Umbilical cord (tissue), 2 donors: ENCODE measurements at places on chromosomes 5 and 9. TPM values are rescaled to one million over a fixed set of nuclear protein-coding genes. Genes with fewer than 3 reads are reported as not detected.

GRCh38 chr9:2913026-2913425 is 69.1 kb upstream of the PUM3 start:
- no peak for DNase-seq

DNA sequence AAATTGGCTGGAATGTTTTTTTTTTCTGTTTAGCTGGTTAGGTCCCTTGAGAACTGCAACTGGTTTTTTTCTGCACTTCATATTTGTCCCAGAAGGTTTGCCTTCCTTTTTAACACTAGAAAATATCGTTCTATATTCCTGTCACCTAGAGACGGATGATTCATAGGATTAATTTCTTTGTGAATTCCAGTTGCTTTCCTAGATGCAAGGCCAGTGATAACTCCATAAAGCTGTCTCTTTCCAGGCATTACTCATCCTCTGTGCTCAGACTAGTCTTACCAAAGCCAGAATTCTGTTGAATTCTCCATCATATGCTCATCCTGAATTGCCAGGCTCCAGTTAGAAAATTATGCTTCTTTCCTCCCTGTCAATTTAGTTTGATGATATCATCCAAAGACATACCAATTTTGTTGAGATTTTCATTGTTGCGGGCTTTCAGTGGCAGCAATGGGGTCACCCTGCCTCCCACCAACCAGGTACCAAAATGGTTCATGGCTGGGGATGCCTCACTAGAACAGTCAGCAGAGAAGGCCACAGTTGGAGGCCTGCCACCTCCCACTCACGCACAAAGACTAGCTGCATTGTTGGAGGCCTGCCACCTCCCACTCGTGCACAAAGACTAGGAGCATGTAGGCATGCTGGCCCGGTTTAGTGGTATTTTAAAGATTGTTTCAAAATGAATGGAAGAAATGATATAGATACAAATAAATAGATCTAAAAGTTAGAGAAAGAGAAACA is 8.5 kb downstream of the BAAT start:
- no peak for DNase-seq

Gene NAIP
- 49.4 TPM for total RNA-seq

DNA sequence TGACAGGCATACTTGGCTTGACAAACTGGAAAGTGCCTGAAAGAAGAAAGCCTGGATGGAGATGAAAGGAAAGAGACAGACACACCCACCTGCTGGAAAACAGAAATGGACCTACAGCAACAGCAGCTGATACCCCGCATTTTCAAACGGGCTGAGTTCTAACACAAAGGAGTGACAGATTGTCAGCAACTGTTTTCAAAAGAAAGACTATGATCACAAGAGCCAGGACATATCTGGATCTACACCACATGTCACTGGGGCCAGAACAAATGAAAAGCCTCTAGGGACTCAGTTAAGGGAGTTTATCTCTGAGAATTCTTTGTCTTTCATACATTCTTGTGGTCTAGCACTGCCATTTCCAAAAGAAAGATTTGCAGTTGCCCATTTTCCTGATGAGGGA is 24.1 kb upstream of the FST start:
- no peak for DNase-seq

DNA sequence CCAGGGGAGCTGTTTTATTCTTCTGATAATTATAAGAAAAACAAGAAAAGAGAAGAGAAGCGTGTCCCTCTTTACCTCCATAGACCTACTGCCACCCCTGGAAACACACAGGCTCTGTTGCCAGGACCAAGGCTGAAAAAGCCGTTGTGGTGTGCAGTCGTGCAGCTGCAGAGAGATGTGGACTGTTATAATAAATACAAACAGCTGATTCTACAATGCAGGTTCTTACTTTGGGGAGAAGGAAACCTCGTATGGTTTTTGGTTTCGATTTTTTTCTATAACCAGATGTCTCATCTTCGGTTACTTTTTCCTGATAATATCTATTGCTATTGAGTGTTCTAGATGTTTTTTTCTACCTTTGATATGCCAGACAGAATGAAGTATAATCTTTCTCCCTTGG is 28.1 kb downstream of the FYB1 start:
- no peak for DNase-seq

Gene CKMT2
- 0.48 TPM for total RNA-seq

Gene EIF4EBP3
- not detected for total RNA-seq

DNA sequence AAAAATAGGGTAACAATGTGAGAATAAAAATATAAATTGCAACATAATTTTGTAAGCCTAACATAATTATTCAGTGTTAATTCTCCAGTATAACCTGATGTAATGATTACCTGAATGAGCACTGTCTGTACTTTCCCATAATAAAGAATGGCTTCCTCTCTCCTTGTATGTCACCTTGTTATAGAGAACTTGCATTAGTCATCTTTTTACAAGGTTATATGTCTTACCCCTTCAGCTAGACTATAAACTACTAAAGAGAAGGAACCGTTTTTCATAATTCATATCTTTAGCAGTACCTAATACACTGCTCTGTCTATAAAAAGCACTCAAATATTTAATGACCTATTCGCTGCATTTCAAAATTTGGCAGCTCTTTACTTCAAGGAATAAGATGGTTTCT is 19.8 kb downstream of the STRBP start:
- DNase-seq = no peak

DNA sequence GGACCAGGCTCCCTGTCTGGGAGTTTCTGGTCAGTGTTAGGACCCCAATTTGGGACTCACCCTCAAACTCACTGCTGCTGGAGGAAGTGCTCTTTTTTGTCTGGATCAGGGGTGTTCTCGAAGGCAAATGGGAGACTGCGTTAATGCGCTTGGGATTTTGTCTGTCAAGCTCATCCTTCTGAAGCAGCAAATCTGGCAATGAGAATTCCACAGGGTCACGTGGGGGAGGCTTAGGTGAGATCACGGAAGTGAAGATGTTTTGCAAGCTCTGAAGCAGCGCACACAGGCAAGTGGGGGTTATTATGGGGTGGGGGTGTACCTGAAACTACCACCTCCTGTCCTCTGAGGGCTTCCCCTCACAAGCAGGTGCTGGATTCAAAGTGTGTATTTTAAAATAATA is 10.5 kb upstream of the TEX53 start:
- no peak for DNase-seq

GRCh38 chr5:145834917-145835847 is at the start of gene PRELID2:
Gene PRELID2 (minus strand): TSS chr5:145835342. CDS start chr5:145835251, 91 bp downstream.
- peak; percentile 94 for DNase-seq

DNA sequence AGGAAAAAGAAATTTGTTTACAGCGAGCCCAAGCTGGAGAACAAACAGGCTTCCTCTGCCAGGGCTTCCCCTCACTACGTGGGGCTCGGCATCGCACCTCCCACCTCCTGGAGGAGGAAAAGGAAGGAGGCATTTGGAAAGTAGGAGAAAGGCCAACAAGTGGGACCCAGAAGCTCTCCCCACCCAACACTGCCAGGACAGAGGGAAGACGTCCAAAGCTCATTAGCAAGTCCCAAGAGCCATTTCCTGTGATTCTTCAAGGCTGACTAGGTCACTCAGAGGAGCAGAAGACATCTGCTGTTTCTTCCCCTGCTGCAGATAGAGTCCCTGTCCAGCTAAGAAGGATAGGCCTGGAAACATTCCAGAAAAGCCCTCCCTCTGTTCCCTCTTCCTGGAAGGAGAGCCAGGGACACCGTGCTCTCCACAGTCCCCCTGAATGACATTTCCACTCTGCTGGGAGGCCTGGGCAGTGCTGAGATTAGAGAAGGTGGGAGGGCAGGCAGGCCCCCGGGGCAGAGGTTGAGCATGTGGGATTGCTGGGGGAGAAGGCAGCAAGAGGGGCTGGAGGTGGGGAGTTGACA is 57.0 kb upstream of the NEURL1B start:
- no peak for DNase-seq

Gene CER1
- total RNA-seq = 3.9 TPM

Gene PCDHA9
- total RNA-seq = 0.96 TPM

GRCh38 chr9:749716-750115 is 91.8 kb upstream of the DMRT1 start:
- no peak for DNase-seq

Gene ERAP2
- total RNA-seq = 14.2 TPM

Gene C9orf153
- total RNA-seq = 0.72 TPM

Gene ROR2
- 44.3 TPM for total RNA-seq

DNA sequence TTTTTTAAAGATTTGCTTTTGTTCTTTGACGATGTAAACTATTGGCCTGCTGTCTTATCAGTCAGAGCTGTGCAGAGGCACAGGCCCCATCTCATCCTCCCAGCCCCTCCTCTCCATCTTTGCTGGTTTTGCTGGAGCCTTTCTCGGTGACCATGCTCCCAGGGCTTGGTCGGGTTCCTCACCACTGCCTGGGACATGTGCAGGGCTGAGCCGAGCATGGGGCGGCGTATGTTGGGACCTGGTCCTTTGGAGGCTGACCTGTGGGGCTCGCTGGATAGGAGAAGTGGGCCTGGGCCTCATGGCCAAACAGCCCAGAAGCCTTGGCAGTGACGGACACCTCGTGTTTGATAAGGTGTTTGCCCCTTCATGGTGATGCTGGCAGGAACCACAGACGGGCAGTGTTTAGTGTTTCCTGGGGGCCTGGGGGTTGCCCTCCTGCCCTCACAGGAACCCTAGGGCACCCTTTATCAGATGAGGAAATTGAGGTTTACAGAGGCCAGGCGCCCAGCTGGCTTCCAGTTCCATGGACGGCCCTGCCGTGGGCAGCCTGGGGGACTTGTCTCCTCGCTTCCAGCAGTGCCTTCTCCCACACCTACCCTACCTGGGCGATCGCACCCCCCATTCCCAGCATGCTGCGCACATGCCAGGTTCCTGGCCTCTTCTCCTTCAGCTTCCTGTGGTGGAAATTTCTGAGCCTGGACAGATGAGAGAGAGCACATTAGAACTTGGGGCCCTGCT is 27.6 kb downstream of the TRAF2 start:
- no peak for DNase-seq

DNA sequence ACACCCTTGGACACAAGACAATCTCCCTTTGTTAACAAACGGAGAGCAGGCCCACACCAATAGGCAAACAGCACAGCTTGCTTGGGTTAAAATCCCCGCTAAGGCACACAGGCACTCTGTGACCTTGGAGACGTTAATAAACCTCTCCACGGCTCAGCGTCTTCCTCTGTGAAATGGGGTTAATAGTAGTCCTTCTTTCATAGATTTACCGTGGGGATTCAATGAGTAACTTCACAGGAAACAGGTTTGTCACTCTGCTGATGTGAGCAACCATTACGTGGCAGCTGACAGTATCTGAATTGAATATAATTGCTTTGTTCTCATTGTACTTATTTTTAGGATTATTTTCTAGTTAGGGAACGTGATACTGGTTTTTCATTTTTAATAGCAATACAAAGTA is 65.2 kb upstream of the ADRA1B start:
- DNase-seq = no peak

Gene CLIC3
- 24.3 TPM for total RNA-seq

DNA sequence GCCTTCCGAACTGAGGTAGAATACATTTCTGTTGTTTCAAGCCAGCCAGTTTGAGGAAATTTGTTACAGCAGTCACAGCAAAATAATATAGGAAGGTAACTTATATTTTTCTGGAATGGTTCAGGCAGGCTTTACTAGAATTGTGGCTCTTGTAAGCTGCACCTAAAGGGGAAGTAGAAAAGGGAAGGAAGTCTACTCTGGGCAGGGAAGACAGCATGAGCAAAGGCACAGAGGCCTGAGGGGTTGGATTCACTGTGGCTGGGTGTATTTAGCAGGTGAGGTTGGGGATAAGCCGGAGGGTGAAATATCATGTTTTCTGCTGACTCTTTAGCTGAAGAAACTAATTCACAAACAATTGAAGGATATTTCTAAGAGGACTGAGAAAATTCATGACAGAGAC is 183.5 kb downstream of the GAS1 start:
- DNase-seq = no peak

GRCh38 chr5:40485021-40485998 is 194.4 kb upstream of the PTGER4 start:
- DNase-seq = no peak

DNA sequence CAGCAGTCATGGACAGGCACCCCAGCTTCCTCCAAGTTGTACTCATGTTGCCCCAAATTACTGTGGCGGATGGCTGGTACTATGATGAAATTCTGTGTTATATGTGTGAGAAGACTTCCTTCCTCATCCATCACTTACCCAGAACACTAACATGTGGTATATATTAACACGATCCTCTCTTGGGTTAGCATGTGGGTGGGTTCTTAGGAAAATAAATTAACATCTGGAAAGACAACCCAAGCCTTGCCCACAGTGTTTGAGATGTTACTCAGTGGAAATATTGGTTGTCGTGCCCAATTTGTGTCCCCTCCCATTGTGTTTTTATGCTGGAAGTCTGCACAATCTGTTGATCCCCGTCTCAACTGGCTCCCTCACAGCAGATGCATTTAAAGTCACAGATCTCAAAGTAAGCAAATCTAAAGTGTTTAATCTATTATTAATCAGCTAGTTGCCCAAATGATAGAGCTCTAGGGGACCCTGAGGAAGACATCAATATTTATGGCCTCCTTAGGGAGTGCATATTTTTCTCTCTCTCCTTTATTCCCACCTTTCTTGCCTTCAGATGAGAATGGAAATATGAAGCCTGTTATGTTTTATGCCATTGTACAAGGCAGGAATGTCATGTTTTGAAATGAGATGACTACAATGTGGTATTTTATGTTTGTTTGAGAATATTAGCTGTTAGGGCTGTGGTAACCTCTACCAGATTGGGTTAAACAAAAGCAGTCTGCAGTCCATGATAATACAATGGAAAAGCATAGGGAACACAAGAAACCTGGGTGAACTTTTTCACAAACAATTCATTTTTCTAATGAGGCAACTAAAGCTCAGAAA is 93.9 kb downstream of the GRIA1 start:
- DNase-seq = no peak

Gene EGFL7
- total RNA-seq = 49.4 TPM

DNA sequence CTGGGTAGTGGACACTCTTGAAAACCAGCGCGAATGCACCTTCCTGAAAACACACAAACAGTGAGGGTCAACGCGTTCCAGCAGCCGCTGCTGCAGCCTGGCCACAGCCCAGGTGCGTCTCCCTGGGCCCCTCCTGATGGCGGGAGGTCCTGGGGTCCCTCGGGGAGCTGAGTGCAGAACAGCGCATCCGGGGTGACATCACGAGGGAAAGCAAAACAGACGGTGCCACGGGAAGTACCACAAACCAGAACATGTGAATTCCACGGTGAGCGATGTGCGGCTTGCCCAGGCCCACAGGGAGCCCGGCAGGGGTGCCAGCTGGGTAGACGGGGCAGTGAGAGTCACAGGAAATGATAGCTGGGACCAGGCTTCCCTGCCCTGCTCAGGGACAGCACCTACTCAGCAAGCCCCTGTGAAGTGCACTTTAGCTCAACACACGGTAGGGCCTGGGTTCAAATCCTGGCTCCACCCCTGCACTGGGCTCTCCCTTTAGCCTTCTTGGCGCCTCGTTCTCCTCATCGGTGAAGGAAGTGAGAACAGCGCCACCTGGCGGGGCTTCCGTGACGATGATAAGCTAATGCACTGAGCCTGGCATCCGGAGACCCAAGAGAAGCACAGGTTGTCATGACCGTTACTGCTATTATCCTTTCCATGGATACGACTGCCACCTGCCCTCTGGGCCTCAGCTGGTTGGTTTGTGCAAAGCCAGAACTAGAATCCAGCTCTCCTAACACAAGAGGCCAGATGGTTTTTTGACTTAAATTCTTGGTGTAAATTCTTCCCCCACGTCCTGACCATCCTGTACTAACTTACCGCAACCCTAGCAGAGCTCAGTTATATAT is 24.6 kb downstream of the GFPT2 start:
- DNase-seq = peak; percentile 56

Gene TLX3
- total RNA-seq = not detected
